ENCODE measurements at places on chromosomes 1 and 21. TPM values are rescaled to one million over a fixed set of nuclear protein-coding genes. Genes with fewer than 3 reads are reported as not detected.

Gene GBP6
- total RNA-seq: not detected

Gene ACKR1
- total RNA-seq: not detected

Gene OR2T3
- total RNA-seq: not detected

Gene KRTAP19-3
- total RNA-seq: not detected

Gene PRPF38B
- 50.4 TPM for total RNA-seq

Gene LRRC71
- total RNA-seq: not detected

Gene GOLT1A
- total RNA-seq: not detected

Gene NBPF4
- total RNA-seq: not detected

Gene LDLRAD1
- not detected for total RNA-seq

Gene OR2T11
- not detected for total RNA-seq

Gene FMO2
- total RNA-seq: not detected

Gene GPX7
- total RNA-seq: 20.6 TPM

Gene LINGO4
- total RNA-seq: not detected

Gene AMY2A
- total RNA-seq: not detected

DNA sequence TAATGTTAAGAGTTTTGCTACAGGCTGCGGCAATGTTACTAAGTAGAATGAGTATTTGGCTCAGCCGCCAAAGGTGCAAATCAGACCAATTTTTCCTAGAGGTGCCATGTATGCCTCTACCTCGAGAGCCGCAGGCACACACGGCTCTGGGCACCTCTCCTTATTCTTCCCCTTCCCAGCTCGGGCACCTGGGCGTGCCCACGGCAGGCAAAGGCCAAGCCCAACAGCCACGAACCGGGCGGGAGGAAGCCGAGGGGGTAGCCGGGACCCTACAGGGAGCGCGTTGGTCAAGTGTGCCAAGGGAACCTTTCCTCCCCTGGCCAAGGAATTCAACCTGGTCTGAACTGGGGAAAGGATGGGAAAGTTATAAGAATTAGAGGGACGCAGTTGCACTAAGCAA, 31.0 kb downstream of the LRRC3 start:
- no peak overlapping the region for H3K27ac ChIP-seq
- H3K4me3 ChIP-seq: no peak overlapping the region
- no peak for DNase-seq
- H3K4me1 ChIP-seq: peaks cover 3% of the 10 kb centered on the region
- no peaks in the 10 kb centered on the region for H3K27me3 ChIP-seq

DNA sequence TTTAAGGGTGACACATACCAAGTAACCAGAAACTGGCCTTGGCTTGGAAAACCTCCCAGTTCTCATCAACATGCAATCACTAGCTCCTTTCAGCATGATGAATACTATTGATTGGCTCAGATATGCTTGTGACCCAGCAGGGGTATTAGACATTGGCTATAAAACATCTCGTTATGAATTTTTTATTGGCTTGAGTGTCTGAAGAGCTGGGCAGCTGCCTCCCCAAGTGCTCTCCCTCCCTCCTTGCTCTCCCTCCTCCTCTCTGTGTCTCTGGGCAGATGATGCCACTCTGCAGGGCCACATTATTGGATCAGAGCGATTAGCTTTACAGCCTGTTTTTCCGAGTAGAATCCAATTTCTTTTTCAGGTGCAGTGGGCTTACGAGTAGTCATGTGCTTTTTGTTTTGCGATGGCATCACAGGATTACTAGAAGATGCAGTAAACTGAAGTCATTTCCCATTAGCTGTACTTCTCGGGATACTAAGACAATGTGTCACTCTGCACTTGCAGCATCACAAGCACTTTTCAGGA, 79.3 kb upstream of the ATF3 start:
- H3K4me3 ChIP-seq: no peak overlapping the region
- no peaks in the 10 kb centered on the region for H3K4me1 ChIP-seq
- no peak for DNase-seq
- peaks cover 12% of the 10 kb centered on the region for H3K27me3 ChIP-seq
- no peaks in the 10 kb centered on the region for H3K36me3 ChIP-seq

GRCh38 chr1:151811181-151811580, 6.0 kb upstream of the LINGO4 start:
- H3K27me3 ChIP-seq: no peaks in the 10 kb centered on the region
- peaks cover 8% of the 10 kb centered on the region for H3K4me1 ChIP-seq
- H3K36me3 ChIP-seq: no peaks in the 10 kb centered on the region
- DNase-seq: no peak

- DNase-seq: peak; percentile 36
- peaks cover 18% of the 10 kb centered on the region for H3K27me3 ChIP-seq
Measured at GRCh38 chr1:172867216-172867818, 183.4 kb downstream of the TNFSF18 start.

- H3K4me3 ChIP-seq: no peak overlapping the region
- H3K36me3 ChIP-seq: peaks cover 4% of the 10 kb centered on the region
- H3K27ac ChIP-seq: no peak overlapping the region
- DNase-seq: no peak
Measured at GRCh38 chr1:243844186-243844585, 5.9 kb downstream of the AKT3 start.

DNA sequence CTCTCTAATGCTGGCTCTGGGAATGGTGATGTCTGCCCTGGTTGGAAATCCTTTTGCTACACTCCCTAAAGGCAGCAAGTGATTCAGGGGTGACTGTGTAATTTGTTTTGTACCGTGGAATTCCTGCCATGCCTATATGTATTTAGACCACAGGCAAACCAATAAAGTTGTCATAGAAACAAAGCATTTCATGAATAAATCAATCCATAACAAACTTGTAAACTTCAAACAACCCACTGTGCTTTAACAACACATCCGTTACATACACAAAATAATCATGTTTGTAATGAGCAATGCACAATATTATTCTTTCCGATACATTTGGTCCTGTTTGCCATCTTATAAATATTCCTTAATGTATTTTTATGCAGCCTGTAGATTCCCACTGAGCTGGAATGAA, 330.3 kb upstream of the SNX7 start:
- no peaks in the 10 kb centered on the region for H3K27me3 ChIP-seq
- no peaks in the 10 kb centered on the region for H3K4me1 ChIP-seq
- DNase-seq: no peak
- no peak overlapping the region for H3K27ac ChIP-seq
- H3K36me3 ChIP-seq: no peaks in the 10 kb centered on the region
- H3K4me3 ChIP-seq: no peak overlapping the region

- H3K4me3 ChIP-seq: no peak overlapping the region
- no peak overlapping the region for H3K27ac ChIP-seq
- H3K27me3 ChIP-seq: no peaks in the 10 kb centered on the region
- H3K36me3 ChIP-seq: peaks cover 3% of the 10 kb centered on the region
Measured at GRCh38 chr21:45836694-45837670, 144.6 kb upstream of the COL6A1 start.

DNA sequence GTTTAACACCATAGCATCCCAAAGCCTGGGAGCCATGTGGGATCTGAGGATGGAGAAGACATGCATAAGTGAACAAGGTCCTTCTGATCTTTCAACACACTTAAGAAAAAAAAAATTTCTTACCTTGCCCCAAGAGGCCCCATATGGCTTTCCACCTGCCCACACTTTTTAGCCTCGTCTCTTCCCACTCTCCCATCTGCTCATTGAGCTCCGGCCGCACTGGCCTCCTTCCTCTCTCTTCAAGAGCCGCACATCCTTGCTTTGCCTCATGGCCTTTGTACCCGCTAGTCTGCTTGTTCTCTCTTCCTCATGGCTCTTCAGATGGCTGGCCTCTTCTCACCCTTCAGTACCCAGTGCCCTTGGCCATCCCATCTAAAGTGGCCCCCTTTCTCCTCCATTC, 70.2 kb upstream of the PDE4B start:
- H3K4me3 ChIP-seq: no peak overlapping the region
- H3K36me3 ChIP-seq: no peaks in the 10 kb centered on the region
- DNase-seq: no peak
- no peaks in the 10 kb centered on the region for H3K4me1 ChIP-seq

GRCh38 chr1:165856606-165857005, 29.2 kb downstream of the UCK2 start:
- no peak overlapping the region for H3K27ac ChIP-seq
- H3K4me1 ChIP-seq: peaks cover 1% of the 10 kb centered on the region
- H3K4me3 ChIP-seq: no peak overlapping the region

DNA sequence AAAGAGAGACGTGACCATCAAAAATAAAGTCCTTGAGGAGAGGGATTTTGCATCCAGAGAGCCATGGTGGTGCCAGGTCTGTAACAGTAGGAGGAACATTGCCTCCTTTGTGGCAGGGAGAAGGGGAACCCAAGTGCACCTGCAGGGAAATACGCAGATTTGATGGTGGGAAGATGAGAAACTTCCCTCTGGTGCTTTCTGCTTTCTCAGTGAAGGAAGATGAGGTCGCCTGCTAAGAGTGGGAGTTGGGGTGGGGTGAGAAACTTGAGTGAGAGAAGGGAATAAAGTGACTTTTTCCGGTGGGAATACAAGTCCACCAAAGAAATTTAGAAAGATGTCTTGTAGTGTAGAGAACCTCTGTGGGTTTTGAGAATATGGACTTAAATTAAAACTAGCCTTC, 9.1 kb downstream of the PLA2G4A start:
- H3K4me1 ChIP-seq: no peaks in the 10 kb centered on the region
- no peaks in the 10 kb centered on the region for H3K36me3 ChIP-seq
- H3K4me3 ChIP-seq: no peak overlapping the region

- no peaks in the 10 kb centered on the region for H3K36me3 ChIP-seq
- H3K27ac ChIP-seq: no peak overlapping the region
- H3K27me3 ChIP-seq: no peaks in the 10 kb centered on the region
- peaks cover 14% of the 10 kb centered on the region for H3K4me1 ChIP-seq
Measured at GRCh38 chr1:214422137-214422671, 129.2 kb downstream of the PTPN14 start.

DNA sequence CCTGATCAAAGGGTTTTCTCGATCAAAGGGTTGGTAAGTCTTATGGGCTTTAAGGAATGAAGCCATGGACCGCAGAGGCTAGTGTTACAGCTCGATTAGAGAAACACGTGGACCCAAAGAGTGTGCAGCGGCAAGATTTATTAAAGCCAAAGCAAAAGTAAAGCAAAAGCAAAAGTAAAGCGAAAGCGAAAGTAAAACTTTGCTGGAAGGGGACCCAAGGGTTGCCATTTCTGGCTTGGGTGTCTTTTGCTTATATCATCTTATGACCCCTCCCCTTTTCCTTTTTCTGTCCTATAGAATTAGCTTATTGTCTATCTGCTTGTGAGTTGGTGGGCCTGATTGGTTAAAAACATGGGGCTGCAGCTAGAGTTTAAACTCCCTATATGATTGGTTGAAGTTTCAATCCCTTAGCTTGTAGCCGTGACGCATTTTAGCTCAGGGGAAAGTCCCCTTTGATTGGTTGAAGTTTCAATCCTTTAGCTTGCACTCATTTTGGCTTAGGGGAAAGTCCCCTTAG, 957.0 kb downstream of the AMY1C start:
- no peaks in the 10 kb centered on the region for H3K36me3 ChIP-seq
- H3K27me3 ChIP-seq: no peaks in the 10 kb centered on the region
- no peak overlapping the region for H3K27ac ChIP-seq
- no peak overlapping the region for H3K4me3 ChIP-seq

GRCh38 chr1:39625009-39625408, 14.4 kb downstream of the HEYL start:
- peaks cover 3% of the 10 kb centered on the region for H3K4me1 ChIP-seq
- no peaks in the 10 kb centered on the region for H3K27me3 ChIP-seq
- H3K4me3 ChIP-seq: no peak overlapping the region
- DNase-seq: no peak

DNA sequence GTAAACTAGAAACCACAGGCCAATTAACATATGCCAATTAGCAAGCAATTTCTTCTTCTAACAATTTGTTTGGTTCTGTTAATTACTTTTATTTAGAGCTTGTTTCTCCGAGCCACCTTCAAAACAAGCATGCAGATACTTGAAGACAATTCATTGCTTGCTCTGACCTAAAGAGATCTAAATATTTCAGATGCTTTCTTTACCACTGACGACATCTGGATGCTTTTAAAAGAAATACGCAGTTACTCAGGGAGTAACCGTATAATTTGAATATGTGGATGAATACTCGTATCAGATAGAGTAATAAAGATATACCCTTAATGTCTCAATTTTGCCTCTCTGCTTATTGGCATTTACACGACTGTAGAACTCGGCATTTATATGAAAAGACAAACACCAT, 390.0 kb downstream of the DISC1 start:
- no peak overlapping the region for H3K27ac ChIP-seq
- H3K27me3 ChIP-seq: no peaks in the 10 kb centered on the region
- H3K36me3 ChIP-seq: no peaks in the 10 kb centered on the region
- no peak overlapping the region for H3K4me3 ChIP-seq

DNA sequence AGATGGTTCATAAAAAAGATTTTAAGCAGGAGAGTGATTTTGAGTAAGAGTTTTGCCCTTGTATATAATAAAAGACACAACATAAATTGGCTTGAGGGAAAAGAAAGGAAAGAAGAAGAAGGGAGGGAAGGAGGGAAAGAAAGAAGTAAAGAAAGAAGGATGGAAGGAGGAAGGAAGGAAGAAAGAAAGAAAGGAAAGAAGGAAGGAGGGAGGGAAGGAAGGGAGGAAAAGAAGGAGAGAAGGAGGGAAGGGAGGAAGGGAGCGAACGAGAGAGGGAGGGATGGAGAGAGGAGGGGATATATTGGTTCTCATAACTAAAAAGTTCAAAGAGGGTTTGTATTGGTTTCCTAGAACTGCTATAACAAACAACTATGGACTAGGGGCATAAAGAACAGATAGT, 62.2 kb upstream of the PAX7 start:
- no peaks in the 10 kb centered on the region for H3K36me3 ChIP-seq
- peaks cover 9% of the 10 kb centered on the region for H3K27me3 ChIP-seq
- H3K4me3 ChIP-seq: no peak overlapping the region

GRCh38 chr1:207049974-207050391, 1.0 kb downstream of the YOD1 start:
- H3K36me3 ChIP-seq: peaks cover 17% of the 10 kb centered on the region
- peak; percentile 78 for DNase-seq
- H3K27me3 ChIP-seq: no peaks in the 10 kb centered on the region
- H3K27ac ChIP-seq: peak overlapping the region; percentile 93
- peak overlapping the region; percentile 97 for H3K4me3 ChIP-seq
- peaks cover 66% of the 10 kb centered on the region for H3K4me1 ChIP-seq

DNA sequence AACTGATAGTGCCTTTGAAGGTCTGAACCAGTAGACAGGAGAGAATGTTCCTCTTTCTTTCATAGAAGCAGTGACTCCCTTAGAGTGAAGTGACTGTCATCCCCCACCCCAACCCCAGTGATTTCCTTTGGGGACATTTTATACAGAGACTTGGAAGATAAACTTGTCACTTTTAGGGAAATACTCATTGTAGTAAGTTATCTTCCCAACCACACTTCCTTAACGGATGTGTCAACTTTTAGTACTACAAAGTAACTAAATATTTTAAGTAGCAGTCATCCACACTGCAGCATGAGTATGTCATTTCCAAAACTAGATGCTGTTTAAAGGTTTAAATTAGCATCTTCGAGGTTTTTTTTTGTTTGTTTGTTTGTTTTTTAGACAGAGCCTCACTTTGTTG, 13.7 kb downstream of the LRRC8B start:
- H3K36me3 ChIP-seq: peaks cover 21% of the 10 kb centered on the region
- peak; percentile 45 for DNase-seq
- H3K27me3 ChIP-seq: no peaks in the 10 kb centered on the region
- H3K4me1 ChIP-seq: peaks cover 84% of the 10 kb centered on the region
- peak overlapping the region; percentile 78 for H3K27ac ChIP-seq
- no peak overlapping the region for H3K4me3 ChIP-seq

- no peaks in the 10 kb centered on the region for H3K36me3 ChIP-seq
- H3K27ac ChIP-seq: no peak overlapping the region
- H3K4me3 ChIP-seq: no peak overlapping the region
- H3K4me1 ChIP-seq: no peaks in the 10 kb centered on the region
- no peaks in the 10 kb centered on the region for H3K27me3 ChIP-seq
Measured at GRCh38 chr21:40053007-40053406, 185.8 kb downstream of the PCP4 start.

- H3K4me1 ChIP-seq: peaks cover 74% of the 10 kb centered on the region
- no peaks in the 10 kb centered on the region for H3K36me3 ChIP-seq
Measured at GRCh38 chr1:209749205-209749604, 6.6 kb upstream of the TRAF3IP3 start.

- DNase-seq: no peak
- no peaks in the 10 kb centered on the region for H3K4me1 ChIP-seq
- H3K27me3 ChIP-seq: peaks cover 10% of the 10 kb centered on the region
- H3K27ac ChIP-seq: no peak overlapping the region
Measured at GRCh38 chr1:245418077-245418476, 263.3 kb downstream of the KIF26B start.
